AG09319 (cell line): ENCODE measurements at places on chromosomes 2 and 18.

- DNase-seq: no peak
These were observed 171.2 kb downstream of the TCF4 start for GRCh38 chr18:55416791-55417190.

GRCh38 chr2:196468394-196468793 lies 171.1 kb upstream of the CCDC150 start:
- DNase-seq: no peak

DNA sequence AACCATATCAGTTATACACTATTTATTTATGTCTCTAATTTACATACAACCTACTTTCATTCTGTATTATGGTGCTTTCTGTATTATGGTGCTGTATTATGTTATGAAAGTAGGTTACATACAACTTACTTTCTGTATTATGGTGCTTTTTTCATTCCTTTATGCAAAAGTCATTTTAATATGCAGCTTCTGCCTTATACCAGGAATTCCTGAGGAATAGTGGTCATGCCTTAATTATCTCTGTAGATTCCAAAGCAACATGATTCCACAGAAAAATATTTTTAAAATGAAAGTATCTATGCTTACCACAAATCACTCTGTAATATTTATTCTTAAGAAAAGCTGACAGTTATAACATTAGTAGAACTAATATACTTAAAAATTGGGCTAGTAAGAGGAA lies 922.0 kb upstream of the NRXN1 start:
- no peak for DNase-seq

- DNase-seq: no peak
These were observed 44.4 kb upstream of the ACAA2 start for GRCh38 chr18:49857708-49858107.

DNA sequence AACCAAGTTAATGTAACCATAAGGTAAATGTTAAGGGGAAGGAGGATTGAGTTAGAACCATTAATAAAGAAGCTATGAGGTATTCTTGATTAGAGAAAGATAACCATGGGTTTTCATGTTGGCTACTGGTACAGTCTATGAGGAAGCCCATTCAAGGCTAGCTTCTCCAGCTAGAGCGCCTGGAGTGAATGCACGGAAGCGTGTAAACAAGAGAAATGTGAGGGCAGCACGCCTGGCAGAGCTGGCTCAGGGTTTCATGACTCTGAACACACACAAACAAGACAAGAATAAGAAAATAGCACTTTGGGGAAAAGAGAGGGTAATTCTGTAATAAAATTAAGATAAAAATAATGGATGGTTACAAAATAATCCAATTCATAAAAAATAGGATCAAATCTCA lies 255.3 kb downstream of the PDE11A start:
- DNase-seq: no peak

DNA sequence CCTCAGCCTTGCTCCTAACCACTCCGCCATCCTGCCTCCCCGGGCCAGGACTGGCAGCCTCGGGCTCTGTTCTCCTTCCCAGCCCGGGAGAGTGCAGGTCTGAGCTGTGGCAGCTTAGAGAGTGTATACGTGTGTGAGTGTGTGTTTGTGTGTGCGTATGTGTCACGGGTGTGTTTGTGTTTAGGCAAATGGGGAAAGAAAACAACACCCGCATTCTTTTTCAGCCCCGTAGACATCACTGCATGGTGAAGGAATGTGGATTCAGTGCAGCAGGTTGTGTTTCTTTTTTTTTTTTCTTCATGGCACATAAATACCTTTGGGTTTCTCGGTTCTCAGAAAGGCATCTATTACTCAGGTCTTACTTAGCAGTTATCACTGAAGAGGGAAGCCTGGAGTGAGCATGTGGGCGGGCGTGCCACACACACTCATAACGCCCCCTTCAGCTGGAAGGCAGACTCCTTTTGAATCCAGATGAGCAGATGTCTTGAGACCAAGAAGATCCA lies 44.2 kb downstream of the GLI2 start:
- DNase-seq: no peak

GRCh38 chr2:85130407-85130806 lies 2.8 kb upstream of the TCF7L1 start:
- no peak for DNase-seq

- no peak for DNase-seq
These were observed 63.2 kb upstream of the ACAA2 start for GRCh38 chr18:49876536-49876935.

- no peak for DNase-seq
These were observed 15.5 kb upstream of the NFU1 start for GRCh38 chr2:69452687-69453086.
